ENCODE measurements at places on chromosomes 11 and 22.

- no peak for DNase-seq
Measured at GRCh38 chr22:38802671-38803121, 8.8 kb upstream of the DNAL4 start.

- DNase-seq: no peak
Measured at GRCh38 chr11:31598454-31598853, 88.9 kb downstream of the ELP4 start.

DNA sequence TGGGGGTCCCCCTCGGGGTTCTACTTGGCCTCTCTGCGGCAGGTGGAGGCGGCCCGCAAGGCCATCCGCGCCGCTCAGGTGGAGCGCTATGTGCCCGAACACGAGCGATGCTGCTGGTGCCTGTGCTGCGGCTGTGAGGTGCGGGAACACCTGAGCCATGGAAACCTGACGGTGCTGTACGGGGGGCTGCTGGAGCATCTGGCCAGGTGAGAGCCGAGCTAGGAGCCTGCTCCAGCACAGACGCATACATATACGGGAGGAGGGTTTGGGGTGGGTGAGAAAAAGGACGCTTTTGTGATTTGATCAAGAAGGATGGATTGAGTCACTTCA lies 415 bp downstream of the CENATAC start:
- no peak for DNase-seq

- DNase-seq: no peak
Measured at GRCh38 chr11:1746511-1746931, 3.9 kb downstream of the IFITM10 start.

DNA sequence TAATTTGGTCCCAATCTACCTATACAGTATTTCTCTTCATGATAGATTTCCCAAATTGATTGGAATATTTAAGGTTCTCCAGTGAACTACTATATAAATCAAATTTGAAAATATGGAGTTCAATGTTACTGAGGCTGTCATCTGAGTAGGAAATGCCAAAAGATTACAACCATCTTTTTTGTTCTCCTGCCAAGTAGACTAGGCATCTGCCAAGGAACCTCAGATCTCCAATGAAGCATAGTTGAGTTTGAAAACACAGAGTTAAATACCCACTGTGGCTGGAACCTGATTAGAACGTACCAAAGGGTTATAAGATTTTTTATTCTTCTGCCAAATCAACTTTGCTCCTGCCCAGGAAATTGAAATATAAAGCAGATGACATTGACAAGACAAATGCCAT lies 330.9 kb downstream of the CNTN5 start:
- DNase-seq: no peak

DNA sequence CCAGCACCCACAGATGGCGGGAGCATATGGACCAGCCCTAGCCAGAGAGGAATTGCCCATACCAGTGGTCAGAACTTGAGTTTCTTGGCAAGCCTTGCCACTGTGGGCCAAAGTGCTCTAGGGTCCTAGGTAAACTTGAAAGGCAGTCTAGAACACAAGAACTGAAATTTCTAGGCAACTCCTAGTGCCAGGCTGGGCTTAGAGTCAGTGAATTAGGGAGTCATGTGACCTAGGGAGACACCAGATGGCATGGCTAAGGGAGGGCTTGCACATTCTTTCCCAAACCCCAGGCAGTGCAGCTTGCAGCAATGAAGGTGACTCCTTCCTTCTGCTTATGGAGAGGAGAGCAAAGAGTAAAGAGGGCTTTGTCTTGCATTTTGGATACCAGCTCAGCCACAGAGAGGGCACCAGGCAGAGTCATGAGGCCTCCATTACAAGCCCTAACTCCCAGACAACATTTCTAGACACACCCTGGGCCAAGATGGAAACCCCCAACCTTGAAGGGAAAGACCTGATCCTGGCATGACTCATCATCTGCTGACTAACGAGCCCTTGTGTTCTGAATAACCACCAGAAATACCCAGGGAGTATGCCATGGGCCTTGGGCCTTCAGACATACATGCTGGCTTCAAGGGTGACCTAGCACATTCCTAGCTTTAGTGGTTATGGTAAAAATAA lies 19.2 kb upstream of the OR56A3 start:
- DNase-seq: peak; percentile 1

- peak; percentile 56 for DNase-seq
Measured at GRCh38 chr11:61776561-61777075, 15.8 kb downstream of the TMEM258 start.

Data from stimulated activated CD8-positive, alpha-beta memory T cell treated with anti-CD3 and anti-CD28 coated beads, Interleukin-2, amount 100 ng/mL, for 48 hours (primary cell).